ENCODE measurements at places on chromosomes 1 and 21. TPM values are rescaled to one million over a fixed set of nuclear protein-coding genes. Genes with fewer than 3 reads are reported as not detected.
A peak's percentile ranks its signal among the peaks of the same experiment; 100 is the strongest.

- DNase-seq: no peak
Observed at GRCh38 chr1:154620751-154621150, 12.8 kb upstream of the ADAR start.

The TRIM67 gene
- 0.34 TPM for total RNA-seq

The MPZ gene
- 4.8 TPM for total RNA-seq

GRCh38 chr1:196319301-196319700 lies 288.9 kb downstream of the KCNT2 start:
- DNase-seq: no peak

GRCh38 chr1:233707153-233707879 lies 93.4 kb downstream of the KCNK1 start:
- DNase-seq: no peak

The CELA3A gene
- total RNA-seq: not detected

The MRPL55 gene
- 52.4 TPM for total RNA-seq

DNA sequence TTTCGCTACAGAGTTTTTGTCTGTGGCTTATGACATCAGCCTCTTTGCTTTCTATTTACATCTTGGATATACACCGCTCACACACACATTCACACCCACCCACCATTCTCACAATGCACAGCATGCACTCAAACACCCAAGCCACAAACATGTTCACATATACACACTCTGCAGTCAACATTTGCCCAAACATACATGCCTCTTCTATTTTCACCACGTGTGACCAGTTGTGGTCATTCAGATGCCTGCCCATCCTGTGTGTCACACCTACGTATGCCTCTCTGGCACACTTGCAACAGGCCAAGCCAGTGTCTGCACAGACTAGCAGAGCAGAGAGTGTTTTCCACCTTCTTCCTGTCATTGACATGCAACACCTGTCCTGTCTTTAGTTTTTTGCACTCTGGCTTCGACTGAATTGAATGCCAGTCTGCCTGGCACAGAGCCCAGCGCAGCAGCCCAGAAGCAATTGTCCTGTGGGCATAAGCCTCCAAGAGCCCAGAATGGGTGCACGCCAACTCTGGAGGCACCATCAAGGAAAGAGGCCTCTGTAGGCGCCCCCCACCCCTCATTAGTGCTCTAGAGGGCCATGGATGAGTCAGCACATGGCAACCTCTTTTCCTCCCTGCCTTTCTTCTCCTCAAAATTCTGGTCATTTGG lies 37.7 kb upstream of the LRRN2 start:
- peak; percentile 75 for DNase-seq

- DNase-seq: no peak
Observed at GRCh38 chr1:170583186-170583585, 51.2 kb downstream of the GORAB start.

GRCh38 chr1:163069142-163069541 lies at the start of gene RGS4:
Gene RGS4, plus strand, starts transcription at chr1:163069361. Its CDS starts 124 bp downstream, at chr1:163069485.
- peak; percentile 67 for DNase-seq

- no peak for DNase-seq
Observed at GRCh38 chr1:46136711-46137110, 4.3 kb upstream of the PIK3R3 start.

The AHCYL1 gene
- total RNA-seq: 37.4 TPM

The B3GALT5 gene
- 0.09 TPM for total RNA-seq

- no peak for DNase-seq
Observed at GRCh38 chr1:43536196-43536863, 5.6 kb downstream of the PTPRF start.

The TMOD4 gene
- total RNA-seq: not detected

All from right cardiac atrium (tissue), 5 donors.